Activated CD4-positive, alpha-beta T cell treated with anti-CD3 and anti-CD28 coated beads for 24 hours (primary cell): ENCODE measurements at places on chromosomes 5 and 9.

DNA sequence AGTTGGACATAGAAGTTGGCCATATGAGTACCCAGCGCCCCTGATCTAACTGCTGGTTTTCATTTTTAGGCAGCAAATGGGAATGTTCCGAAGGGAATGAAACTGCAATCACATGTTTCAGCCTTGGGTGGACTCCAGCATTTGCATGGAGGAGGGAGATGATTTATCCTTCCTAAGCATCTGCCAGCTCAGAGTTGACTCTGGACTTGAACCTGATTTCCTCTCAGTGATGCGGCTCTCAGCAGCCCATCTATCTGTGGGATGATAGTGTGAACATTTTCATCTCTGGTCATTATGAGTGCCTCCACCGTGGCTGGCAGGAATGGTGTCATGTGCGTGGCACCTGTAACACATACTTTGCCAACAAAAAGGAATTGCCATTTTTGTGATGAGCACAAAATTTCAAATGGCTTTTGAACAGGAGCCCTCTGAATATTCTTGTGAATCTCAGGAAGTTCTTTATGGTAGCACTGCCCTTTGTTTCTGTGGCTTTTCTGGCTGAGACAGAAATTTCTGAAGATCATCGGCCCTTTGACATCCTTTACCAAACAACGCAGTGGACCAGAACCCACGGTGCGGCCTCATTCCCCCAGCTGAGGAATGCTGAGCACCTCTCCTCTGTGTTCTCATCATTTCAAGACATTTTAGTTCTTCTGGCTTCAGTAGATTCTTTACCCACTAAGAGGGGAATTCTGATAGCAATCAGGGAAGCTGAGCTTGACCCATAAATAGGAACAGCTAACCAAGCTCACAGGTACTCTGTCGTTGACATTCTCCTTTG, 28.5 kb downstream of the FUBP3 start:
- DNase-seq = no peak

- no peak for DNase-seq
Observed at GRCh38 chr9:6788162-6789016, 30.6 kb downstream of the KDM4C start.

GRCh38 chr9:106503759-106504158, 359.2 kb upstream of the ZNF462 start:
- no peak for DNase-seq

GRCh38 chr5:176774216-176775171, 35.9 kb upstream of the UNC5A start:
- no peak for DNase-seq

DNA sequence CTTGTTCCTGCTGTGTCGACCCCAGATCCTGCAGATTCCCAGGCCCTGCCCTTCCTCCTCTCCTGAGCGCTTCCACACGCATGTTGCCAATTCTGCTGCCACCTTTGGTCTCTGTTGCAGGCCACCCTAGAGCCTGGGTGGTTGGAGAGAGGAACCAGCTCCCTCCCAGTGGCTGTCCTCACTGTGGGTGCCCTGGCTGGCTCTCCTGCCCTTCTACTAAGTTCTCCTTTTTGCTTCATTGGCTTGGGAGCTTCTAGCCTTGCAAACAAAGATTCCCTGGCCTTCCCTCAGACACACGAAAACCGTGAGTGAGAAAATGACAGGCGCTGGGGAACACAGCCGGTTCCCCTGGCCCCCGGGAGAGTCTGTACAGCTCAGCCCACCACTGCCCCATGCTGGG, 14.2 kb upstream of the NCS1 start:
- no peak for DNase-seq

DNA sequence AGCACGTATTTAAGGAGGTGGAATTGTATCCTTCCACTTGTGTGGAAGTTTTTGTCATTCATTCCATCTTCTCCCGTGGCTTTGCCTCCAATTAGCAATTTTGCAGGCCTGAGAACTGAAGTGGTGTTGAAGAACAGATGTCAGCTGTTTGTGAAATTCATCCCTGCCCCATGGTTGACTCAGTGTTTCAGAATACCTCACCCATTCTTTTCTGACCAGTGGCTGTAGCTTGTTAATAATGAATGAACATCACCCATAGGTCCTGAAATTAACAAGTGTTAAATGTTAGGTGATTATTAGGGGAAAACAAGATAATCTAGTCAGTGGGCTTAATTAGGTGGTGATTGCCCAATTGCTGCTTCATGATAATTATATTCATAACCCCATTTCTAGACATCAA, 11.7 kb downstream of the ZNF462 start:
- DNase-seq = no peak

DNA sequence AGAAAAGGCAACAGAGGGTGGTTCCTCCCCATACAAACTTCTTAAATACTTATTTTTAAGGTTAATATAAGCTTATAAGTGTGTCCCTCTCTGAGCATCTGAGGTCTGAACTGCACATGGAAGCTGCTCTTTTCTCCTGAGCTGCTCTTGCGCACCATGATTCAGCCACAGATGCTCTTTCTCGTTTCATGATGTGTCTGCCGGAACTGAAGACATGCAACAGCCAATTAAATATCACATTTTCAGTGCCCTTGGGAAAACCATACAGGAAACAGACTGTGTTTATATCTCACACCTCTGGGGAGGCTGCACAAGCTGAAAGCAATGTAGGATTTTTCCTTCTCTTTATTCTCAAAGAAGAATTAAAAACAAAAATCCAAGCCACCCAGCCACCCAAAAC, 96.8 kb upstream of the NREP start:
- DNase-seq = no peak

GRCh38 chr9:28926306-28926705, 1353.0 kb upstream of the C9orf72 start:
- DNase-seq = no peak

GRCh38 chr5:55915783-55916182, 64.6 kb downstream of the IL31RA start:
- no peak for DNase-seq
